Activated T-cell treated with anti-CD3 and anti-CD28 coated beads for 1 hour (primary cell): ENCODE measurements at places on chromosomes 13 and 19.

DNA sequence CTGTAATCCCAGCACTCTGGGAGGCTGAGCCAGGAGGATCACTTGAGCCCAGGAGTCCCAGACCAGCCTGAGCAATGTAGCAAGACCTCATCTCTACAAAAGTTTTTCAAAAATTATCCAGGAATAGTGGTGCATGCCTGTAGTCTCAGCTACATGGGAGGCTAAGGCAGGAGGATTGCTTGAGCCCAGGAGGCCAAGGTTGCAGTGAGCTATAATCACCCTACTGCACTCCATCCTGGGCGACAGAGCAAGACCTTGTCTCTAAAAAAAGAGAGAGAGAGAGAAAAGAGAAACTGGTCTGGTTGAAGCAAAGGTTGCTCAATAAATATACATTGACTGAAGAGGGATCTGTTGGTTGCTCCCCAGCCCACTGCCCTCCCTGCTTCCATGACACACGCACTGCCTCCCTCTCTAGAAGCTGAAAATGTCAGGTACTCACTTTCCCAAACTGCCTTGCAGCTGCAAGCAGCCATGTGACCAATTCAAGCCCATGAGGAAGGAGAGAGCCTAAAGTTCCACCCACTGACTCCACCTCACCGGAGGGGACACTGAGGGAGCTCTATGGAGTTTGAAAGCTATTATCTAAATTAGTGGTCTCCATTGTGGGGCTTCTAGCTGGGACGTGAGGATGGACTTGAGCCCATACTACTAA lies 14.0 kb downstream of the CEACAM16 start:
- no peak for DNase-seq

- DNase-seq: peak; percentile 80
Measured at GRCh38 chr19:45886427-45887199, 672 bp upstream of the IRF2BP1 start.

- DNase-seq: no peak
Measured at GRCh38 chr19:19594381-19594780, 24.1 kb downstream of the PBX4 start.

GRCh38 chr13:94140511-94140910 lies 339.0 kb downstream of the DCT start:
- DNase-seq: no peak

DNA sequence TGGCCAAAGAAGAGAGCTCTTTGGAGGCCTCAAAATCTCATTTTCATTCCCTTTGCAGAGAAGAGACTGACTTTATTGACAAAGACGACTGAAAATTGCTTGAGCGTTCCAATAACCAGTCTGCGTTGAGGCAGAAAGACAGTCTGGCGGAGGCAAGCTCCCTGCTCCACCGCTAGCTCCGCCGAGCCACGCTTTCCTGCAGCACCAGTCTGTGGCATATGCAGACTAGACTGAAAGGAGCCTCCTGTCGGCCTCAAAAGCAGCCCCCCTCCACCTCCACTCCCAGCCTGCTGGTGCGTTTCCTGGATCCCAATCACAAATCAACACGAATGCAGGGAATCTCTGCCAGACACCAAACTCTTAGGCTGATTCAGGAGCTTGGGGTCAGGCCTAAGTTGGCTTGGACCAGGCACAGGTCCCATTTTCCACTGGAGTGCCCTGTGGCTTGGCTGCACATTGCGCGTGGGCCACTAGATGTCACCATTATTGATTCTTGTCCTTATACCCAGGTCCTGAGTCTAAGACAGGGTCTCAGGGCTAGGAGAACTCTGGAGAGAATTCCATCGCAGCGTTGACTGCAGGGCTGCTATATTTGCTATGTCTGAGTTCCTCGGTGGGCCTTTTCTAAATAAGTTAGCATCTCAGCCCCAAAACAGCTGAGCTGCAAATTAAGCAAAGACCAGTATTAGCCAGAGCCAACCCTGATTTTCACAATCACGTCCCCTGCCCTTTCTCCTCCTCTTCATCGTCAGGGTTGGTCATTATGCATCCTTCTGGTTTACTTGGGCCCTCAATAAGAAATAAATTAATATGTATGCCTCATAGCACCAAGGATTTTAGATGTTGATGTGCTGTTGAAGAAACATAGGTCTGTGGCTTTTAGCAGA lies 5.2 kb upstream of the ZNF507 start:
- peak; percentile 23 for DNase-seq

- no peak for DNase-seq
Measured at GRCh38 chr19:11451871-11452619, 16.6 kb downstream of the PRKCSH start.

GRCh38 chr19:35736913-35737886 lies 5.1 kb downstream of the IGFLR1 start:
- DNase-seq: no peak

GRCh38 chr19:1747285-1748114 lies 5.8 kb upstream of the ONECUT3 start:
- DNase-seq: peak; percentile 19

GRCh38 chr19:37867831-37868230 lies 38.6 kb downstream of the WDR87 start:
- no peak for DNase-seq

DNA sequence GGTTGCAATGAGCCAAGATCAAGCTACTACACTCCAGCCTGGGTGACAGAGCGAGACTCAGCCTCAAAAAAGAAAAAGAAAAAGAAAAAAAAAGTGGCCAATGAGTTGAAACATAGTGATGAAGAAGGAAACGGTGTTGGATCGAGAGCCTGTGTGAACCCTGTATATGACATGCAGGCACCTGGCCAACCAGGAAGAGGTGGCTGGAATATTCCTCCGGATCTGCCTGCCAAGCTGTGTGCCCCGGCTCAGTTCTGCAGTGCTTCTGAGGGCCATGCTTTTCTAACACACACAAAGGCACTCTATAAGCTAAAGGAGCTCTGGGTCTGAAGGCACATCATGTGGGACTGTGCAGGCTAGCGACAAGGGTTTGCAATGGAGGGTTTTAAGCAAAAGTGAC lies 3.7 kb upstream of the ZNF444 start:
- no peak for DNase-seq

DNA sequence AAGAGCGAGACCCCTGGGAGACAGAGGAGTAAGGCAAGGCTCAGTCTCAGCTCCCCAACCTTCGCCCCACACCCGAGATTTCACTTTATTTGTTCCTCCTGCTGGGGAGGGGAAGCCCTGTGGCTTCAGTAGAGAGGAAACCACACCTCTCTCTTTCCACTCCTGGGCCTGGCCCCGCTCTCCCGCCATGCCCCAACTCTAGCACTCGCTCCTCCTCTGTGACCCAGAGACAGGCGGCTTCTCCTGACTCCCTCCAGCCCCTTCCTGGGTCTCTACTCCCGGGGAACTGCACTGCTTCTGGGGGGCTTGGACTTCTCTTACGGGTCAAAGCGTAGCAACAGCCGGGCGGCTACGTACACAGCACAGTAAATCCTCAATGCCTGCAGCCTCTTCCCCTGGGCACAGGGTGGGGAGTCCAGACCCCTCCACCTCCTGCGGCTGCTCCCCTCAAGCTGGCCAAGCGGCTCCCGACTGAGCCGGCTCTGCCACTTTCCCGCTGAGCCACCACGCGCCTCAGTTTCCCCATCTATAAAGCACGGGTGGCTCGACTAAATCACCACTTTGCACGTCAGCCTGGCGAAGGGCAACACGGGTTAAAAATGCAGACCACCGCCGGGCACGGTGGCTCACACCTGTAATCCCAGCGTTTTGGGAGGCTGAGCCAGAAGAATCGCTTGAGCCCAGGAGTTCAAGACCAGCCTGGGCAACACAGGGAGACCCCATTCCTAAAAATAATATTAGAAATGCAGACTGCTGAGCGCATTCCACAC lies 1.4 kb downstream of the RNF126 start:
- peak; percentile 53 for DNase-seq

GRCh38 chr13:29164116-29164515 lies 344.0 kb downstream of the MTUS2 start:
- no peak for DNase-seq

DNA sequence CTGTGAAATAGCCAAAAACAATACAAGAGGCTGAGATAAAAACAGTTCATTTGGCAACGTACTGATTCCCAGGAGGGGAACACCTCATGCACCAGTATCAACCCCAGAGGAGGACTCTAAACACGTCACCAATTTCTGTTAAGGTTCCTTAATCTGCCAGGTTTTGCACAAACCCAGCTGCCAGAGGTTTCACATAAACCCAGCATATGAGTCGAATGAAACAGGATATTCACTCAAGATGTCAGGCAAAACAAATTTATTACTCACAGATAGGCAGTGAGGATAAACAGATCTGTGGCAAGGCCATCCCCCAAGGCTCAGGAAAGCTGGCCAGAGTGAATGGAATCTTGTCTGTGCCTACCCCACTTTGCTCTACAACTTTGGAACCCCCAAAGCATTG lies 210.9 kb downstream of the GPC5 start:
- DNase-seq: no peak

GRCh38 chr13:113928685-113929627 lies 44.9 kb downstream of the C13orf46 start:
- DNase-seq: no peak

DNA sequence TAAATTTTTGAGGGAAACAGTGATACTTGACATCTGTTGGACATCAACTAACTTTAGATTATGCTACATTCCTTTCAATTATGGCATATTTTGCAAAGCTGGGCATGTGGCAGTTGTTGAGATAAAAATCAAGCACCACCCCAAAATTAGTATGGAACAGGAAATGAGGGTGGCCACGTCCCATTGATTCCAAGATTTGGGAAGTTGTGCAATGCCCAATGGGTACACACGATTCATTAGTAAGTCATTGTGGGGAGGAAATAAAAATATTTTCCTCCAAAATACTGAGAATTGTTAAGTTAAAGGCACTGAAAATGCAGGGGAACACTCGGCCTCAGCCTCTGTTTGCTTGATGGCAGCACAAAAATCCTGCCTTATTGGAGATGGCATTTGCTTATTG lies 7.6 kb downstream of the ERICH6B start:
- no peak for DNase-seq

DNA sequence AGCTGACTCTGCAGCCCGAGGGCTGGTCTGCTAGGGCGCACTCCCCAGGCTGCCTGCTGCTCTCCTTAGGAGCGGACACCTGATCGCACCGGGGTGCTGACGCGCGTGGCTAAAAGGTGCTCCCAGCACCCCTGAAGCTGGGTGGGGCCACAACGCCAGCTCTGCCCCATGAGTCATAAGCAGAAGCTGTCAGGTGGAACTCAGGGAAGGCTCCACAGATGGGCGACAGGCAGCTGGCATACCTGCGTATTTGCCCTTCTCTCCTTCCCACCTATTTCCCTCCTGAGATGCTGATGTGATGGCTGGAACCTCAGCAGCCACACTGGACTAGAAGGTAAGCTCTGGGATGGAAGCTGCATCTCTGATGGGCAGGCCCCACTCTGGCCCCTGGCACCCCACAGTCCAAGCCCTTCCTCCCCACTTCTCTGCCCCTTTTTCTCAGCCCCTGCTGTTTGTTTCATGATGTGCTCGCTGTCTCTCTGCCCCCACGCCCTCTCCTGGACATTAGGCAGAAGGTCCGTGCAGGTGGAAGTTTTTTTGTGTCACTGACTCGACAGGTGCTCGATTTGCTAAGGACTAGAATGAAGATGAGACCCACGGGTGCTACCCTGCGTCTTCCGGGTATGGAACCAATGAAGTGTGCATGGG lies 30.3 kb upstream of the CACTIN start:
- no peak for DNase-seq

GRCh38 chr13:111976474-111977178 lies 90.3 kb upstream of the SOX1 start:
- no peak for DNase-seq

DNA sequence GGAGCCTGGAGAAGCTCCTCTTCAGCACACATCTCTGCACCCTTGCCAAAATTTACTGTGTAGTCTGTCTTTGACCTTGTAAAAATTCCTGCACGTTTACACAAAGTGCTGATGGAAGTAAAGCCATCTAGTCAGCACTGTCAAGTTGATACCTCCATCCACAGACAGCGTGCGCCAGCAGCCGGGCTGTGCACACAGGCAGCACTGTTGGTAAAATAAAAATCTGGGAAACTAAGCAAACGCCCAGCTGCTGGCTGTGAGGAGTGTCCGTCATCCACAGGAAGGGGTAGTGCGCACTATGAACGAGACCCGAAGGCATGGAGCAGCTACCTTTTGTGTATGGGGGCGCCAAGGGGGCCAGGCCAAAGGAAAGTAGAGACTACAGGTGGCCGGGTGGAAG lies 17.4 kb upstream of the SIGLEC11 start:
- DNase-seq: no peak

DNA sequence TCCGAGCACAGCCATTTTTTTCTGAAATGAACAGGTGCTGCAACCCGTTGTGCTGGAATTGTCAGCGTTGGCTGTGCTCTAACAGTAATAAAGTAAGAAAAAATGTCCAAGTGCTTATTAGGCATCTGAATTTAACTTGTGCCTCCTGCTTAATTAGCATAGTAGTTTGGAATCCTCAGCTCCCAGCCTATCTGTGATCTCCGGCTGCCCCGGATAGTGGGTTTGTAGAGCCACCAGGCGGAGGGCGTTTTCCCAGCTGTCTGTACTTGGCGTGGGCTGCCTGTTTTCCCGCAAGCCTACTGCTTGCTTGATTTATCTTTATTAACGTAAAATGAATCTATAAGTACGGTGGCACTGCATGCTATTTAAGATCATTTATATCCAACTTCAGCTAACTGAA lies 137.9 kb downstream of the MTUS2 start:
- DNase-seq: no peak

DNA sequence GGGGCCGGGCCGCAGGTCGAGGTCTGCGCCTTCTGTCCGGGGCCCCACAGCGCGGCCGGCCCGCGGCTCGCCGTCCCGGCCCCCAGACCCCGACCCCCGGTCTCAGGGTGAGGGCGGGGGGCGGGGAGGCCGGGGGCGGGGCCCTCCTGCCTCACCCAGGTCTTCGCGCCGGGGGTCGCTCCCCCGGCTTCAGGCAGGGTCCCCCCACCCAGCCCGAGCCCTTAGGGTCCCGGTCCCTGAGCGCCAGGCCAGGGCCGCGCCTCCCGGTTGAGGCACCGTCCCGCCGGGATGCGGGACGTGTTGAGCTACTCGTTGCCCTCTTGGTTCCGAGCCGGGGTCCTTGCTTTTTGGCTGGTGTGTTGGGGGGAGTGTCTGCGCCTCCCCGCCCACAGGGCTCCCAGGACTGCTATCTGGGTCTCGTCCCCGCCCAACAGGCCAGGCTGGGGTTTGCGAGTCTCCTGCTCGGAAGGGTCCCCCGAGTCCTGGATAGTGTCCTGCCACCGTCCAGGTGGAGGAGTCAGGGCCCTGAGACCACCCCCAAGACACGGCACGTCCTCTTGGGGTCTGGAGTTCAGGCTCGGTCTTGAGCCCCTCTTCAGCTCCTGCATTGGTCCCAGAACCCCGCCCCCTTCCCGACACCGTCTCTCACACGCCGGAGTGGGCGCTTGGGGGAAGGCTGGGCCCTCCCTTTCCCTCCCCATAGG lies 452 bp downstream of the PIAS4 start:
- DNase-seq: no peak

GRCh38 chr13:107266657-107267056 lies 698.7 kb upstream of the ARGLU1 start:
- no peak for DNase-seq

- DNase-seq: no peak
Measured at GRCh38 chr13:109509154-109509900, 277.1 kb downstream of the IRS2 start.

GRCh38 chr13:92017737-92018136 lies 619.3 kb downstream of the GPC5 start:
- no peak for DNase-seq

- DNase-seq: no peak
Measured at GRCh38 chr13:111186305-111186935, 71.3 kb downstream of the ARHGEF7 start.
